Stimulated activated CD8-positive, alpha-beta memory T cell treated with anti-CD3 and anti-CD28 coated beads, Interleukin-15, amount 100 ng/mL, for 1 hour (primary cell): ENCODE measurements at places on chromosomes 3 and 15.

DNA sequence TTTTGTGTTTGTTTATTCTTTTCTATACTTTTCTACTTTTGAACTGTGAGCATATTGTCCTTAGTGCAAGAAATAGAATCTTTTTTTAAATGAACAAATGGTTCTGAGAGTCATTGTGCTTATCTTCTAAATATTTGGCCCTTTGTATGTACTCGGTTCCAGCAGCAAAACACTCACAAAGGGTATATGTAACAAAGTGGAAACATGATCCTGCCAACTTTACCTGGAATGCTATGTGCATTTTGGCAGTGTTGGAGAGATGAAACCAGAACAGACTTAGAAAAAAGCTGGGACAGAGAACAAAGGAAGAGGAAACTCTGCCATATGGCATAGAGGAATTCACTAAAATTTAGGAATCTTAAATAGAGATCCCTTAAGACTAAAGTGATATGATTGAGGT lies 150.1 kb downstream of the FGF12 start:
- no peak for DNase-seq

GRCh38 chr3:135368316-135368715 lies 573.3 kb downstream of the EPHB1 start:
- DNase-seq = no peak

DNA sequence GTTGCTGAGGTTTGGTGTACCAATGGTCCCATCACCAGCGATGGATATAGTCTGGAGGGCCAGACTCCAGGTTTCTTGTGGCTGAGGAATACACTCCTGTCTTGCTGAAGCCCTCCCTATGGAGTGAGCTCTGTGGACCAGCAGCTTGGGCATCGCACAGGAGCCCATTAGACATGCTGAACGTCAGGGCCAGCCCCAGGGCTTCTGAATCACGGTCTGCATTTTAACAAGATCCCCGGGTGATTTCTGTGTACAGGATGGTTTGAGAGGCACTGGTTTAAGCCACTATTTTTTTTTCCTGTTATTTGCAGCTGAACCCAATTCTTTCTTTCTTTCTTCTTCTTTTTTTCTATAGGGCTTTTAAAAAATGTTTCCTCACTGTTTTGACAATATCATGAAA lies 69.5 kb upstream of the XCR1 start:
- no peak for DNase-seq

- no peak for DNase-seq
These were observed 14.2 kb downstream of the IQGAP1 start for GRCh38 chr15:90402223-90402622.

DNA sequence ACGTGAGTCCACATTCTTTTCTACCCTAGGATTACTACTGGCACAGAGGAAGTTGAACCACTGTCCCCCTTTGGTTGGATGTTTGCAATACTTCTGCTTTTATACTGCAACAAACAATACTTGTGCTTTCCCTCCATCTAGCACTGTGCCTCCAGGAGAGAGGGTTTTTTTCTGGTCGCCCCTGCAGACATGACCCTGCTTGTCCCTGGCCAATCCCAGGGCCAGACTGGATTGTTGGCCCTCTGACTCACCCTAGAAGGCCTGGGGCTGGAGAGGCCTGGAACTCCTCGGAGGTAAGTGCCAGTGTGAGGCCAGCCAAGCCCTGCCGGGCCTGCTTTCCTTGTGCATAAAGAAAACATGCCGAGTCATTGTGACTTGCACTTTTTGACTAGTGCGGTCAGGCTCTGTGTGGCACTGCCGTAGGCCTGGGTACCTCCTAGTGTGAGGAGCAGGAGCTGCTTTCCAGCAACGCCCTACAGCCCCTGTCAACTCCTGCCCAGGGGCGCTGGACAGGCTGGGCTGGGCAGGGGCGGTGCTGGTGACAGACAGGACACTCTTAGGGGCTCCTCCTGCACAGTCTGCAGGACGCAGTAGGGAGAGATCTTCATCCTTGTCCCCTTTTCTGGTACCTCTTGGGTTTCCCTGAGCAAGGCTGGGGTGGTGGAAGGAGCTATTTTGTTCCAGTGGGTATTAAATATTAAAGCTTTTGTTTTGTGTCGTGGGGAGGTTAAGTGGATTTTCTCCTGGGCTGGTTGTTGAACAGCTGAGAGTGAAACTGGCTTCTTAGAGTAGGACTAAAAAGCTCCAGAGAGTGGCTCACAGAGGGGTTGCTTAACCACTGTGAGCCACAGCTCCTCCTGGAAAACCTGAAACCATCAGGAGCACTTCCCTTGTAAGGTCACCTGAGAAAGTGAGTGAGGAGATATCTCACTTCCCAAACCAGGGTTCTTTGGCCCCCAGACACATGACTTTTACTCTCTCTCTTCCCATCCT lies 14.4 kb upstream of the TKT start:
- no peak for DNase-seq

GRCh38 chr3:101701696-101702634 lies 15.4 kb upstream of the RPL24 start:
- no peak for DNase-seq

- no peak for DNase-seq
These were observed 48.2 kb upstream of the SMAD6 start for GRCh38 chr15:66653852-66654251.

GRCh38 chr3:55364421-55364820 lies 122.7 kb downstream of the WNT5A start:
- no peak for DNase-seq

DNA sequence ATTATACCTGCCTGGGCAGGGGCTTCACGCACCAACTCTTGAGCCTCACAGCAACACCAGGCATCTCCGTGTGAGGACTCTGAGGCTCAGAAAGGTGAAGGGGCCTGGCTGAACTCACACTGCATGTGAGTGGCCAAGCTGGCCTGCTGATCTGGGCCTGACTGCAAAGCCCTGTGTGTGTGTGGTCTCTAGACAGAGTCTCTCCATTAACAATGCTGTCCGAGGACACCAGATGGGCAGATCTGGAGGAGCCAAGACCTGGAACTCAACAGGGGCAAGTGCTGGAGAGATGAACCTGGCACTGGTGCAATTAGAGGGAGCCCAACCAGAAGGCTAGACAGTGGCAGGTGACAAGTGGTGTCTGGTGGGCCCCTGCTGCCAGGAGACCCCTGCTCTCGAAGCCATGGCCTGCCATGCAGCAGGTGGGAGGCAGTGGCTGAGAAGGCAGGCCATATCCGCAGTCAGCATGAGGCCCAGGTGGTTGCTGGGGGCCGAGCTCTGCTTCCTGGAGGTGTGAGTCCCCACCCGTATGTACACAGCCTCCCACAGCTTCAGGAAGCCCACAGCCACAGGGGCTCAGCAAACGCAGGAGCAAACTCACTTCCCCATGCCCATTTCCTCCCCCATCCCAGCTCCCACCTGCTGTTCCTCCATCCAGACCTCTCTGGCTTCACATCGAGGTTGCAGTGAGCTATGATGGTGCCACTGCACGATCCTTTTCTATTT lies 39.0 kb downstream of the CYP11A1 start:
- no peak for DNase-seq

DNA sequence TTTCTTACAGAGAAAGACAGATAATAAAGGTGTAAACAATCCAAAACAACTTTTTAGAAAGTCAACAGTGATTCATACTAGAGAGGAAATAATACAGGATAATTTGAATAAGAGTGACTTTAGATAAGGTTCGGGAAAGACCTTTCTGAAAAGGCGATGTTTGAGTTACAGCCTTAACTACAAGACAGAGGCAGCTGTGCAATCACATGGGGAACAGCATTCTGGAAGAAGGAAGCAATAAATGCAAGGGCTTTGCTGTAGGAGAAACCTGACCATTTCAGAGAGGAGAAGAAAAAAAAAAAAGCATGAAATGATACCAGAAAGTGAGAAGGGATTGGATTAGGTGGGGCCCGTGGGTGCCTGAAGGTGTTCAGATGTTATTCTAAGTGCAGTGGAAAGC lies 200.6 kb upstream of the ATP11B start:
- no peak for DNase-seq

- no peak for DNase-seq
These were observed 5.4 kb upstream of the SEC11A start for GRCh38 chr15:84721371-84721770.

DNA sequence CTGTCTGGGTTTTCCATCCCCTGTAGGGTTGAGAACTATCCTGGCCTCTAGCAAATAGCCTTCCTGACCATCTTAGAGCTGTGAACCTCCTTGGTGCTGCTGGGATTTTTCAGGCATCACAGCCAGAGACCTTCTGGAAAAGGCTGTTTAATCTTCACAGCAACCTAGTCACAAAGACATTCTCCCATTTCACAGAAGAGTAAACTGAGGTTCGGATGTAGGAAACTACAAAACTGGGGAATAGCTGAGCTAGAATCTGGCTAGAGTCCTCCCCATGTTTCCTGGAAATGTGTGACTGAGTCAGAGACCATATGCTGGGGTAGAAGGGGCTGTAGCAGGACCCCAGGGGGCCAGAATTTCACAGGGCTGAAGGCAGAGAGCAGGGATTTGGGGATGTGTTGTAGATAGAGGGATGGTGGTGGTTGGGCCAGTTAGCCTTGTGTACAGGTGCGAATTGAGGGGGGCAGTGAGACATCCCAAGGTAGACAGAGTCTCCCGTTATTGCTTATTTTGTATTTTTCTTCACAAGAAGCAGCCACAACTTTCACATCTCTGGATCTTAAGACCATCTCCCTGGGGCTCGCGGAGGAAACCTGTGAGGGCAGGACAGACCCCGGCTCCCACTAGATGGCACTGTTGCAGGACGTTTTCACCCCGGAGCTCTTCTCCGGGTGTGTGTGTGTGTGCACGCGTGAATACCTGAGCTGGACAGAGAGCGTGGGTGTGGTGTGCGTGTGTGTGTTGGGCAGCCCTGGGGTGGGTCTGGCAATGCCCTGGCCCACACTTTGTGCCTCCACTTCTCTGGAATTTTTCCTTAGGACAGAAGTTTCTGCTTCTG lies 66.9 kb upstream of the PRR23C start:
- DNase-seq = peak; percentile 25

DNA sequence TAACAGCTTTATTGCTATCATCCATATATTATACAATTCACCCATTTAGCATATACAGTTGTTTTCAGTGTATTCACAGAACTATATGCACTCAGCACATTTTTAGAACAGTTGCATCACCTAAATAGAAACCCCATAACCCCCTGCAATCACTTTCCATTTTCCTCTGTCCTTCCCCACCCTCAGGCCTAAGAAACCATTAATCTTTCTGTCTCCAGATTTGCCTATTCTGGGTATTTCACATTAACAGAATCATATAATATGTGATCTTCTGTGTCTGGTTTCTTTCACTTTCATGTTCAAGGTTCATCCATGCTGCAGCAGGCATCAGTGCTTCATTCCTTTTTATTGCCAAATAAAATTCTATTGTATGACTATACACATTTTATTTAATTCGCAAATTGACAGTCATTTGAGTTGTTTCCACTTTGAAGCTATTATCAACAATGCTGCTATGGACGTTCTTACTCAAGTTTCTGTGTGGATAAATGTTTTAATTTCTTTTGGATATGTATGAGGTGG lies 39.8 kb downstream of the ADAMTS17 start:
- DNase-seq = no peak

DNA sequence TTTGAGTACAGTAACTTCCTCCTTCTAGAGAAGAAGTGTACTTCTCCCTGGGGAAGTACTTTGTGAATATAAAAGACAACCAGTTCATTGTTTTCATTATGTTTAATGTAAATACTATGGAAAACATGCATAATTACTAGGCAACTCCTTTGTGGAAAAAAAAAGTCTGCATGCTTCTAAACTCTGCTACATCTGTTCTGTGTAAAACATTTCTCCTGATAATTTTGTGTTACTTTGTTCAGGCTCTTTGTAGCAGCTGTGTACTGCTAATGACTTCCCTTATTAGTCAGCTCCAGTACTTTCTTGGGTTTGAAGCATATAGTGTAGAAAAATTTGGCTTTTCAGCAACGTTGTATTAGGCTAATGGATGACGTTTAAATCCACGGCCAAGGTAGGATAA lies 111.6 kb downstream of the FEZF2 start:
- DNase-seq = no peak

- DNase-seq = no peak
These were observed 389.0 kb upstream of the THBS1 start for GRCh38 chr15:39191871-39192291.

DNA sequence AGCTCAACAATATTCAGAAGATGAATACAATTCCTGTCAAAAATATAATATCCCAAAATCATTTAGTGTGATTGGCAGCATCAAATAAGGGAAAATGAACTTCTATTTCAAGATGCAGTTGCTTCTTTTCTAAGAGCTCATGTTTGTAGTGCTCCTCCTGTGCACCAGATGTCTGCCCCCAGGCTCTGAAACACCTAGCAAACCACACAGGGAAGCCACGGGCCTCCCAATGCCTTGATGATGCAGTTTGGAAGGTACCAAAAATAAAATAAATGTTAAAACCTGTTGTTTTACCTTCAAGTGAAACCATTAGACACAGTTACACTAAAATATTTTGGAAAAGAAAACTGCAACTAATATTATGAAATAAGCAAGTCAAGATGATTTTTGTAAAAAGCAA lies 22.2 kb downstream of the CFAP20DC start:
- no peak for DNase-seq

DNA sequence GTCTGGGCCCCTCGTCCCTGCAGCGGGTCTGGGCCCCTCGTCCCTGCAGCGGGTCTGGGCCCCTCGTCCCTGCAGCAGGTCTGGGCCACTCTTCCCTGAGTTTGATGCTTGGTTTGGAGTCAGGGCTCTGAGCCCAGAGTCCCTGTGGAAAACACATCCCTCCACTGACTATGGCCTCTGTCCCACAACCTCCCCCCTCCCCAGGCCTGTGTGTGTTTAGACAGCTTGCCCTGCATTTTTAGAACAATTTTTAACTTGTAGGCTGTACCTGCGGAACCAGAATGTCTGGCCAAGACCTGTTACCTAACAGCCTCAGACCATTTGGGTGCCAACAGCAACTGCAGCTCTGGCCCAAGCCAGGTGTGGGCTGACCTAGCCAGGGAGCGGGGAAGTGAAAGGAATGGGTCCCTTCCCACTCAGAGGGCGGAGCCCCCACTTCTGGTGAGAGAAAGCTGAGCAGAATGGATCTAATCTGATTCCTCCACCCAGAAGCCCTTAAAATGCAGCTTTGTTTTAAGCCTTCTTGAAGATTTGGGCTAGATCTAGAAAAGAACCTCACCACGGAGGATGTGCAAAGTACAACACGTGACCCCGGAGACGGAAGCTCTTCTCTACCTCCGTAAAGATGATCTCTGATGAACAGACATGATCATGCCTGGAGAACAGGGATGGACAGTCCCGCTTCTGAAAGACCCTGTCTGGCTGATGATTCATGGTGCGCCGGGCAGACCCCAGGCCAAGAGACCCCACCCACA lies 60.5 kb upstream of the TFRC start:
- no peak for DNase-seq
